Germinal center (tissue), 1 donor: ENCODE measurements at places on chromosomes 3 and 15.
A peak's percentile ranks its signal among the peaks of the same experiment; 100 is the strongest.

GRCh38 chr3:69364354-69364753, 21.5 kb downstream of the FRMD4B start:
- no peak for DNase-seq

DNA sequence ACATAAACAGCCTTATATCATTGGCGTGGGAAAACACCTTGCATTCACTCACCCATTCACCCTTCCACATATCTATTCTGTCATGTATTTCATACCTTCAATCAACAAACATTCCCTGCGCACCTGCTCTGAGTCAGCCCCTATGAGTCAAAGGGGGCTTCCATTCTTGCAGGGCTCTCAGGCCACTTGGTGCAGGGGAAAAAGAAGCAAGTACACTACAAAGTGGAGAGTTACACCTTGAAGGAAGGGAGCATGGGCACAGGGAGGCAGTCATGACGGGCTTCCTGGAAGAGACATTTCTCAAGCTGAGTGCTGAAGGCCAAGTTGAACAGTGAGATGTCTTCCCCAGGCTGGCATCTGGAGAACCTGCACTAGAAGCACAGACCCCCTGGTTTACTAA, 4.6 kb upstream of the AMOTL2 start:
- DNase-seq = no peak

GRCh38 chr3:39190281-39191025, 1.9 kb downstream of the XIRP1 start:
- DNase-seq = no peak

GRCh38 chr3:114756506-114757279, 390.4 kb downstream of the ZBTB20 start:
- no peak for DNase-seq

- DNase-seq = no peak
Measured at GRCh38 chr3:23017801-23018200, 185.3 kb upstream of the UBE2E2 start.

DNA sequence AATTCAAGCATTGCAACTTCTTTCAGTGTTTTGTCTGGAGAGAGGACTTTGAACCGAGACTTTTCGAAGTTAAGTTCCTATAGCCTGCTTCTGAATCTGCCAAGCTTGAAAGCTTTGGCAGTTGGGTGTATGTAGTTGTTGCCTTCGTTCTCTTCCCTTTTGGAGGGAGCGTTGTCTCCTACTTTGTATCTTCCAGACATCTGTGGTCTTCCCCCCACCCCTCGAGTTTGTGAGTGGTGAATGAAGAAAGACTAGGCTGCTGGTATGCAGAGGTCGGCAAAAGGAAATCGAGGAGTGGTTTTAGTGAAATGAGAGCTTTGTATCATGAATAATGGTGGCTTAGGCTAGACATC, 1.3 kb downstream of the CTNNB1 start:
- peak; percentile 5 for DNase-seq

GRCh38 chr3:193451902-193452301, 73.3 kb upstream of the ATP13A5 start:
- no peak for DNase-seq

DNA sequence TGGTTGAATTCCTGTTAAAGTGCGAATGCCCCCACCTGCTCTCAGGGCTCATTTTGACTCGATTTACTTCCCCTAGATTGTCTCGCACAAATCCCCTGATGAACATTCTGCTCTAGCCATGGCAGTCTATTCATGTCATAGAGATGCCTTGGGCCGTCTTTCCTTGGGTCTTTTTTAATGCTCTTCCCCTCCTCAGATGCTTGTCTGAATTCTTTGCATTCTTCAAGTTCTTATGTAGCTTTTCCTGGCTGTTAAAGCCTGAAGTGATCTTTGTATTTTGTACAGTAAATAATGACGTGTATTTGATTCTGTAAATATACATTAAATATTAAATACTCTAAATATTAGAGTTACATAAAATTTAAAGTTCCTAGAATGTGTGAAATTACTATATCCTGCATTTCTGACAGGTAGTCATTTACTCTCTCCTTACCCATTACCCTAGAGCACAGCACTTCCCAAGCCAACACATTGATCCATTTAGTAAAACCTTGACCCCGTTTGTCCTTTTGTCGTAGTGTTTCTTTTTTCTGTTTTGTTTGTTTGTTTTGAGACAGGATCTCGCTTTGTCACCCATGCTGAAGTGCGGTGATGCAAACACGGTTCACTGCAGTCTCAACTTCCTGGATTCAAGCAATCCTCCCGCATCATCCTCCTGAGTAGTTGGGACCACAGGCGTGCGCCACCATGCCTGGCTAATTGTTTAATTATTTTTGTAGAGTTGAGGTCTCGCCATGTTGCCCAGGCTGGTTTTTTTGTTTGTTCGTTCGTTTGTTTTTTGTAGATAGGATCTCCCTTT, 47.9 kb downstream of the YEATS2 start:
- no peak for DNase-seq

- no peak for DNase-seq
Measured at GRCh38 chr3:124760601-124761000, 30.3 kb downstream of the UMPS start.

- no peak for DNase-seq
Measured at GRCh38 chr15:53522991-53523390, 236.5 kb downstream of the WDR72 start.

- no peak for DNase-seq
Measured at GRCh38 chr15:67087507-67088172, 22.2 kb downstream of the SMAD3 start.

- no peak for DNase-seq
Measured at GRCh38 chr15:68333775-68334470, 56.4 kb downstream of the FEM1B start.

DNA sequence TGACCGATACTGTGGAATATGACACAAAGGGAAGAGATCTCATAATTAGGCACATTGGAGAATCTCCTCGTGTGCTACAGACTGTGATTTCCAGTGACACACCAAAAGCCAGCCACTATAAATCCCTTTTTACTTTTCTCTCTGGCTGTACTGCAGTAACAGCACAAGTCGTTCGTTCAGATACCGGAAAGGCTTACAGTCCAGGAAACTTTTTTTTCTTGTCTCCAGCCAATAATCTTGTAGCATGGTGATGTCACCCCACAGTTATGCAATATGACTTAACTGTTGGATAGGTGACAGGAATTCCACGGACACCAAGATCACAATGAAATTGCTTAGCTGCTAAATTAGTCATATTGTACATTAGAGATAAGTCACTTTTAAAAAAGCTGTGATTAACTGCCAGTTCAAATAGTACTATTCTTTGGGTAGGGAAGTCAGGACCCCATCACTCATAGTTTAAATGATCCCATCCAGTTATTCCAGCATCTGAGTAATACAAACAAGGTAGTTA, 36.3 kb upstream of the TSC22D2 start:
- no peak for DNase-seq

DNA sequence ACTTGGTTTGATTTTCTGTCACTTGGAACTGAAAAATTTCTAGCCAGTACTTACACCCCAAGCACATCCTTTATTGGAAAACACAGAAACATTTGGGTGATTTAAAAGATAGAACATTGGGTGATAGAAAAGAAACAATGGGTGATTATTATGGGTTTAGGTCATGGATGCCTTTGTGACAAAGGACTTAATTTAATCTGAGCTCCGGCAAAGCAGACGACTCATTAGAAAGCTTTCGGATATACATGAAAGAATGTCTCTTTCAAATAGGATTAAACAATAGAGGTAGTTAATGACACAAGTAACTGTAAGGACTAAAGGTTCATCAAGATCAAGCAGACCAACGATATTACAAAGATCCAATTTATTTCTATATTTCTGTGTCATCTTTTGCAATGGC, 37.3 kb upstream of the CNTN4 start:
- DNase-seq = no peak

GRCh38 chr3:113210604-113211329, 590 bp upstream of the BOC start:
- no peak for DNase-seq

DNA sequence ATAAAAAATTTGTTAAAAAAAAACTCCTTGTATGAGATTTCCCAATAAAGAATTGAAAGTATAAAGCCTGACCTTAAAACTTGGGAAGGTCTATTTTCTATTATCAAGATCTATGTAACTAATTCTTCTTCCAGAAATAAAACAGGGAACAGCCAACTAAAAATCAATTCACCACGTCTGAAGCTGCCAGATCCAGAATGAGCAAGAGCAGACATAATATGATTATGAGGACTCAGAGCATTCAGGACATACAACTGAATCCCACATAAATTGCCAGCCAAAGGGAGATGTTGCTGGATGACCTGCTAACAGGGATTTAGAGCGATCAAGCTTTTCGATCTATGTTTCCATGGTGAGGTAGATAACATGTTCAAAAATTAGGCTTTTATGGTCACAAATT, 1151.3 kb upstream of the CADM2 start:
- DNase-seq = no peak

- DNase-seq = no peak
Measured at GRCh38 chr15:94972314-94972713, 741.0 kb downstream of the MCTP2 start.

GRCh38 chr3:174936590-174936989, 77.5 kb downstream of the NAALADL2 start:
- no peak for DNase-seq

GRCh38 chr3:48716508-48716981, 476 bp downstream of the IP6K2 start:
- DNase-seq = no peak

GRCh38 chr3:87780811-87781210, 278.0 kb downstream of the CGGBP1 start:
- DNase-seq = no peak
